Astrocyte of the cerebellum (primary cell): ENCODE measurements at places on chromosomes 7 and 10.

DNA sequence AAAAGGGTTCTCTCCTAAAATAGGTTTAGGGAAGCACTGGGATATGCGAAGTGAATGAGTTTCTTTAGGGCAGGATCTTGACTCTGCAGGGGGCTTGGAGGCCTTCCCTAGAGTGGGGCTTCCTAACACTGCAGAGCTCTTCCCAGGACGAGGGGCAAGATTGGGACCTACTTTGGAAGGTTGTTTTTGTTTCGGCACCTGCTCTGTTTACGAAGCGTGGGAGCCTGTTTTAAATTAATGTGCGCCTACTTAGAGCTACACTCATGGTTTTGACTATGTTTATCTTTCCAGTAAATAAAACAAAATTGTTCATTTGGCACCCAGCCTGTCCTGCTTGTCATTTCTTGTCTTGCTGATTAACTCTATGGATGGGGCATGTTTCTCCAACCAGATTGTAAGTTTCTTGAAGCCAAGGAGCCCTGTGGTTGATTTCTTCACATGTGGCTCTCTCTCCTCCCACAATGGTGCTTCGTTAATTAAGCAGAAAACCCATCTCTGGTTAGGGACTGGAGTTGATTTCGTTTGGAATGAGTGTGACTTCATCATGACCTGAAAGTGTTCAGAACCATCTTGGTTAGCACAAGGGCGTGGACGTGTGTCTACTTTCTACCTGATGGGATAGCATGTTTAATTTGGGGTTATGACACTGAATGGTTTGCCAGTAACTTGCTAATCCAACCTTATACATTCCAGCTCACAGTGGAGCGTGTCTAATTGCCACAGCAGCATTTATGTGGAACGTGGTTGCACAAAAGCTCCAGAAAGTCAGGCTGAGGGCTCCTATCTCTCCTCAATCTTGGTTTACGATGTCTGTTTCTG is 98.1 kb downstream of the TCF7L2 start:
- DNase-seq: peak; percentile 56

GRCh38 chr7:38311329-38311937 is 38.0 kb upstream of the TARP start:
- no peak for DNase-seq

DNA sequence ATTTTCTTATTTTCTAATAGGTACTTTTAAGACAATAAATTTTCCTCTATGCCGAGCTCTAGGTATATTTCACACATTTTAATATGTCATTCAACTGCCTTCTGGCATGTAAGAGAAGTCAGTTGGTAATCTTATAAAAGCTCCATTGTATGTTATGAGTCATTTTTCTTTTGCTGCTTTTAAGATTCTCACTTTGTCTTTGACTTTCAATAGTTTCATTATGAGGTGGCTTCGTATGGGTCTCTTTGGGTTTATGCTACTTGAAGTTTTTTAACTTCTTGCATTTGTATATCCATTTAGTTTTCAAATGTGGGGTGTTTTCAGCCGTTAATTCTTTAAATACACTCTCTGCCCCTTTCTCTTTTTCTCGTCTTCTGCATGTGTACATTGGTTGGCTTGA is 80.5 kb downstream of the ABCA13 start:
- no peak for DNase-seq

GRCh38 chr7:118870187-118870586 is 645.7 kb downstream of the ANKRD7 start:
- no peak for DNase-seq

GRCh38 chr7:158421361-158421760 is 166.3 kb downstream of the PTPRN2 start:
- DNase-seq: no peak

GRCh38 chr10:71463111-71463510 is 66.4 kb downstream of the CDH23 start:
- no peak for DNase-seq

DNA sequence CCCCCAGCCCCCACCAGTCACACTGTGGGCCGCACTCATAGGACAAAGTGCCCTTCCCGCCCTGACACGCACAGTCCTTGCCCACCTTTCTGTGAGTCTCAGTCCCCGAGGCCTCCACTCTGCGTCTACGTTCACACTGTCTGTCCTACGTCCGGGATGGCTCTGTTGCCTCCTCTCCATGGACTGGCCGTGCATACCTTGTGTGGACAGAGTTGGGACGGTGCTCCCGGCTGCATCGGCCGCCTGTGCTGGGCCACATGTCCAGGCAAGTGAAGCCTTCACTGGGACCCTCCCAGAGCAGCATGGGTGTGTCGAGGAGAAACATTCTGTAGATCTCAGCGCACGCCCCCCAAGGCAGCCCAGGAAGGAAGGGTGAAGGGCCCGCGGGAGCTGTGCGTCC is 239.0 kb downstream of the MGMT start:
- DNase-seq: no peak

- DNase-seq: no peak
Observed at GRCh38 chr7:25852939-25853271, 299.1 kb upstream of the NFE2L3 start.

GRCh38 chr7:23622506-23622925 is 25.3 kb downstream of the CCDC126 start:
- DNase-seq: no peak
